ENCODE measurements at places on chromosomes 4 and X.

- no peak for DNase-seq
These were observed 98.0 kb downstream of the AWAT2 start for GRCh38 chrX:69951753-69952152.

DNA sequence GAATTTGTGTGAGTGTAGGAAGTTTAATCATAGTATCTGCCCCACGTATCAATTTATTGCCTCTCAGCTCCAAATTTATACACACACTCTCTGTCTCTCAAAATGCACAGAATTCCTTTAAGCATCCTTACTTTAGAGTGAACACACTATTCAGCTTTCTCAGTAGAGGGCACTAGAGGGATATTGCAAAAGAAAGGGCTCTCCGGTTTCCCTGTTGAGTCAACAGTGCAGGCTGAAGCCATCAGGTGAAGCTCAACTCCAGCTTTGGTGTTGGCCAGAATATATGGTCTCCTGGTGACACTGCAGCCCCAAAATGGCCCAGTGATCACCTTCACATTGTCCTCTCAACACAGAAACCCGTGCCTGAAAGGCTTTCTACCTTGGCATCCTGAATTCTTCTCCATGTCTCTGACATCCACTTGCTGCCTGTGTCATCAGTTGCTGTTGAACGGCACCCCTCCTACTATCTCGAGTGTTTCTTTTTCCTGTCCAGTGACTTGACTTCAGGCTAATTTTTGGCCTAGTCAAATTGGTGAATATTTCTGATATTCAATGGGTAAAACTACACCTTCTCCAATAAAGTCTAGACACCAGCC, 670.5 kb downstream of the GABRG1 start:
- DNase-seq: peak; percentile 4

DNA sequence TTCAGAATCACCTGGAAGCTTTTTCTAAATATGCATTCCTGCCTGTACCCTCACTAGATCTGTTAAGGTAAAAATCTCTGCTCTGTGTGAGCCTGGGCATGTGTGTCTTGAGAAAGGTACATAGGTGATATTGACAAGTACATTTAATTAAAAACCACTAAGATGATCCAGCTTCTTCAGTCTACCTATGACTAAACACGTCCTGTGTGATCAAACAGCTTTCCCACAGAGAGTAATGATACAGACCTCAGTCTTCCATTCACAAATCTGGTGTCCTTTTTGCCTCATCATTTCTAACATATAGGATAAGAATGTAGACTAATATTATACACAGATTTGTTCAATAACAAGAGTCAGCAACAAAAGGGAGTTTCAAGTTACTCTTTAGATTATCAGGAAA, 42.6 kb downstream of the GALNT7 start:
- peak; percentile 12 for DNase-seq

- no peak for DNase-seq
These were observed 414.9 kb upstream of the PITX2 start for GRCh38 chr4:111037591-111038360.

GRCh38 chrX:102085706-102086105, 39.8 kb upstream of the TCEAL2 start:
- no peak for DNase-seq

GRCh38 chr4:168724243-168724642, 227.4 kb downstream of the PALLD start:
- DNase-seq: no peak

DNA sequence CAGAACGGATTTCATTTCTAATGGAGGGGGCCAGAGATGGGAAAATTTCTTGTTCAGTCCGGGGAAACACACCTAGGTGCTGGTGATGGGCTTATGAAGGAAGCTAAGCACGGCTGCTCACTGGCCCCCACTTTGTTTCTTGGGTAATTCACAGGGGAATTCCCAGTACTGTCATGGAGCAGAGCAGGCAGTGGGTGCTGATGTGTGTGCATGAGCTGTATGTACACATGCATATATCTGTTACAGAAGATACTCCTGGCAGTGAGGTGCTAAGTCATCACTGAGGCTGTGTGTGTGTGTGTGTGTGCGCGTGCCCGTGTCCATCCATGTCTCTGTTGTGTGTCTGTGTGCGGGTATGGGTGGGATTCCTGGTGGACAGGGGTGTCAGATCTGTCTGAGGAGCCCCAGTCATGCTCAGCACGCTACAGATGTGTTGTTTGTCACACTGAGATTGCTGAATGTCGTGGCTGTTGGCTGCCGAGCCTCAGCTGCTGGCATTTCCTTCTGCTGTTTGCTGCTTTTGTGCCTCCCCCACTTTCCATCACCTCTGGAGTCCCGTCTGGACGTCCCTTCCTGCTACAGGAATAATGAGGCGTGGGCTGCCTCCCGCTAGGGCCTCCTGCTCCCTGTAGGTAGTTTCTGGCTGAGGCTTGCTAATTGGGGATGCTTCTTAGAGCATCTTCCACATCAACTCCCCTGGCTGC, 53.3 kb downstream of the JADE1 start:
- peak; percentile 41 for DNase-seq
